Ovary (tissue), 10 donors: ENCODE measurements at places on chromosomes 7 and 10.
A peak's percentile ranks its signal among the peaks of the same experiment; 100 is the strongest.

GRCh38 chr10:48289501-48290238 is 15.2 kb upstream of the FRMPD2 start:
- DNase-seq: no peak

DNA sequence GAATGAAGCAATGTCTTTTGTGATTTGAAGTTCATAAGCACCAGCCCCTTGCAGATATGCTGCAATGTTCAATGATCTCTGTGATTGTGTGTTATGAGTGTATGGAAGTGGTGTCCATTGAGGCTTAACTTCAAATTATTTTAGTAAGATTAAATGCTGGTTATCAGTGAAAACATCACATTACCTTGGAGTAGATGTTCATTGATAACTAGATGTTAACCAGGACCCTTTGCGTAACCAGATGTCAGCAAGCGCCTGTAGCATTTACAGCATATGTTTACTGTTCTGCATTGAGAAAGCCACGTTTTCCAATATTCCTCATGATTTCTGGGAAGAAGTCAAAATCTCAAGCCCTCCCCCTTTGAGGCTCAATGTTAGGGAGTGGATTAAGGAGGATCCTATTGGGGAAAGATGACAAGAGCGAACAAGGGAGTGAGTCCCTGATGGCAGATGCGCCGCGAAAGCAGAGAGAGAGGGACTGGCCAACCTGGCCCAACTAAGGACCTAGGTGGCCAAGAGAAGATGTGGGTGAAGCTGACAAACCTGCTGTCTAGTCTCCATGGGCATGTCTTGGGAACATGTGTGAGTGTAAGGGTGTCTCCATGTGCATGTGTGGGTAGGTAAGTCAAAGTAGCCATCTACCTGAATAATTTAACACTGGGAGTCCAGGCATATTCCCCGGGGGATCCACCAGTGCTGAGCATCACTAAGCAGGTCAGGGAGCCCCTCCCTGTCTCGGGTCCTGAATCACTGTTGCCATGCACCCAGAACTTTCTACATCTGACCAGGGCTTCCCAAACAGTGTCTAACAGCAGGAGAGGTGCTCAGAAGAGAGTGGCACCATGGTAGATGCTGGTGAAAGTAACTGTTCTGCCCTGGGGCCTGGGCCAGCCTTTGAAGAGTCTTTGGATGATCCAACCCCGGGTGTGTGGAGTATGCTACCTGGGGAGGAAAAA is 141.6 kb upstream of the GDF10 start:
- no peak for DNase-seq

DNA sequence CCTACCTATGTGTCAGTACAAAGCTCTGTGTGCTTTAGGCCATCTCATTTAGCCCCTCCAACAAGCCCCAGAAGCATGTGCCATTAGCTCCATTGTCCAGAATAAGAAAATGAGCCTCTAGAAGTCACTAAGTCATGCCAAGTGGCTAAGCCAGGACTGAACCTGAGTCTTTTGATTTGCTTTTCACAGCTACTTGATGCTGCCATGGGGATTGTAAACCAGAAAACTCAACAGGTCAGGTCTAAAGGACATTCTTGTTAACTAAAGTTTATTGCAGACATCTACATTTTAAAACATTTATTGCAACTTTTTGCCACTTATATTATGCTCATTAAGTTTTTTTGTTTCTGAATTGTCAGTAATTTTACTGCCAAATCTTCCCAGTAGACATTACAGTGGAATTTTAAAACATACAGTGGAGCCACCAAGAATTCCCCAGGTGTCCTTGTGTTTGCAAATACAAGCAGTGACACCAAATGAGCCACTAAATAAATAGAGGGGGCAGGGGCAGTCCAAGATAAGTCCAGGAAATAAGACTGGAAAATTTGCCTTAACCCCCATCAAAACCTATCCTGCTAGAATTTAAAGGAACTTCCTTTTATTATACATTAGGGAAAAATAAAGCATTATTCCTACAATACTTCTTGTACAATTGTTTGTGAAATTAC is 115.9 kb downstream of the RAPGEF5 start:
- no peak for DNase-seq

DNA sequence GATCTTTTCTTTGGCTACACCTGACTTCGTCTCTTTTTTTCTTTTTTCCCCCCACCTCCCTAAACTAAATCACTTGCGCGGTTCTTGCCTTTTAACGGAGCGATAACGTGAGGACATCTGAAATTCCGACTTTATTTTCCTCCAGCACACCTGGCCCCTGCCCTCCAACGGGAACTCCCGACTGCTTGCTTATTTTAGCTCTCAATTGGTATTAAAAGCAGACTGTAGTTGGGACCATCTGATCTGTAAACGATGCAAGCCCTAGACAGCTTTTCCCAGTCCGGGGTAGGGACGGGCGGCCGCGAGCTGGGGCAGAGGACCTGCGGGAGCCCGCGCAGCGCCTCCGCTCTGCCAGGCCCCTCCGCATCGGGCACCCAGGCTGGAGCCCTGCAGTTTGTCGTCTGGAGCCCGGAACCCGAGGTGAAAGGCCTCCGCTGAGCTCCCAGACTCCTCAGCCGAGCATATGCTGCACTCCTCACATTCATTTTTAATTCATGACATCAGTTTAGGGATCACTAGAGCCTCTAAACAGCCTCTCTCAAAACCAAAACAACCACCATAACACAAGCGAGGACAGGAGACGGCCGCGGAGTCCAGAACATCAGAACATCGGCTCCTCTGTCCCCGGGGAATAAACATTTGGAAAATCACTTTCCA is 10.0 kb upstream of the EMX2 start:
- no peak for DNase-seq

DNA sequence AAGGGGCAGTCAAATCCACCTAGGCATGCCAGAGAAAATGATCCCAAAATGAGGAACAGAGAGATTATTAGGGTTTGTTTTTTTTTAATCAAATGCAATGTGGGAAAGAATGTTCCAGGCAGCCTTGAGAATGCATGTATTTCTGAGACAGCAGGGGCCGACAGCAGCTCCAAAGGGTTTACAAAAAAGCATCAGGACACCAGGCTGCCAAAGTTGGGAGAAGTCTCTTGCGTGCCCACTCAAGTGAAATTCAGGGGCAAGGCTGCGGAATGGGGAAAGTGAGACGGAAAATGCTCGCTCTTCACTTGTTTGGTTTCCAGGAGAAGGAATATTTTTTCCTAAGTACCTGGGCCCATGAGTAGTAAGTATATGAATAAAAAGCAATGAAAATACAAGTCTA is 101.2 kb downstream of the USP6NL start:
- DNase-seq: no peak

DNA sequence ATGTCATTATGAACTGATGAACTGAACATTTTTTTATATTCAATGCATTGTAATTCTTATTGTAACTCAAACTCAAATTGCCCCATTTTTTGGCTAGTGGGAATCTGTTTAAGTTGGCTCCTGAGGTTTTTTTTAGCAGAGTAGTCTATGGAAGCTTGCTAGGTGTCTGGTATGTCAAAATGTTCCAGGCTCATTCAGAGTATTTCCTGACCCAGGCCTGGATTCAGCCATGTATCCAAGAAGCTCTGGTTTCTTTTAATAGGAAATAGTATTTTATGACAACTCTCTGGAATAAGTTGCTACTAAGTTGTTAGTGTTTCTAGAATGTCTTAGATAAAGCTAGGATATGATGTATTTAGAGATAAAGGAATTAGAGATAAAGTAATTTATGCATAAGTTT is 288.0 kb downstream of the ARL4A start:
- no peak for DNase-seq

DNA sequence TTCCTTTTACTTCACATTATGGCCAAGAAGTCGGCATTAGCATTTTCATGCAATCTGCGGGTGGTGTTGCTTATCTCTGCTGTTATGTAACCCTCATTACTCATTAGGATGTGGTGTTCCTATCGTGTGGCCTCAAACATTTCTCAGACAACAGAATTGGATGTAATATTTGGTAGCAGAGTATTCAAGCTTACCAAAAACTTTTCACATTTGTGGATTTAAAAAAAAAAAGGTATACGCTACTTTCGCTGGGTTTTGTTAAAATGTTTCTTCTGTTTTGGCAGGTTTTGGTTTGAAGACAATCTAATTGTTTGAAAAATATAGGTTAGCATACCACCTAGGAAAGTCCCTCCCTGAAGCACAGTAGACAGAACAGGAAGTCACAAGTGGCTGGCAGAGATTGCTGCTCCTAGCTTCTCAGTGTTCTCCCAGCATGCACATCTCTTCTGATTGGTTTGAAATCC is 128.8 kb downstream of the GATA3 start:
- DNase-seq: no peak

GRCh38 chr7:91149341-91150246 is 114.6 kb upstream of the FZD1 start:
- DNase-seq: no peak

DNA sequence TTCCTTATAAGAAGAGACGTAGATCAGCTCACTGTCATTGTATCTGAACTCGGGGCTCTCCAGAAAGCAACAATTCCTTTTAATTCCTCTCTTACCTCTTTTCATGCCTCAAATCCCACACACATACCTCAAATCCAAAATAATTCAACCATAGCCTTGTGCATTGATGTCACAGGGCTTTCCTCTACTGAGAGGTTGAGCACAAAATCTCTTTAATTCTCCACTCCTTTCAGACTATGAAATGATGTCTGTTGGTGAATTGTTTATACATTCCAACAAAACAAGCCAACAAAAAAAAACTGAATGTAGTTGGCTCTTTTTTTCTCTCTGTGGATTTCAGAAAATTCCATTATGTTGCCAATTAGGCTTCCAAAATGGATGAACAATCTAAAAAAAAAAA is 53.2 kb downstream of the BPGM start:
- no peak for DNase-seq

GRCh38 chr10:21824409-21824808 is 179.1 kb downstream of the DNAJC1 start:
- no peak for DNase-seq

- no peak for DNase-seq
These were observed 31.3 kb downstream of the GNAT3 start for GRCh38 chr7:80480566-80480965.

DNA sequence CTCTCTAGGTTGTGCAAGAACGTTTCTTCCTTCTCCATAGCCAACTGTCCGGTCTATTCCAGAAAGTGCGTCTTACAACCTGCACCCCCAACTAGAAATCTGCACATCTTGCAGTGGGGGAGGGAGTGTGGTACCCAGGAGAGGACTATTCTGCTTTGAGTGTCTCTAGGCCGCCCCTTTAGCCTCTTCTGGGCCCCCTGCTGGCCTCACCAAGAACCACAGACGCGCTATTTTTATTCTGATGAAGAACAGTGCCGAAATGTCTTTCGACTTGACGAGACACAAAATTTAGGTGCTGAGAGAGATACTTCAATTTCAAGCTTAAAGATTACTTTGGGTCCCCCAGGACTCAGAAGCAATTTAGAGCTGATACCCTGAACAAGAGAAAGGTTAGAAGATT is 1.0 kb downstream of the CNPY1 start:
- DNase-seq: no peak

DNA sequence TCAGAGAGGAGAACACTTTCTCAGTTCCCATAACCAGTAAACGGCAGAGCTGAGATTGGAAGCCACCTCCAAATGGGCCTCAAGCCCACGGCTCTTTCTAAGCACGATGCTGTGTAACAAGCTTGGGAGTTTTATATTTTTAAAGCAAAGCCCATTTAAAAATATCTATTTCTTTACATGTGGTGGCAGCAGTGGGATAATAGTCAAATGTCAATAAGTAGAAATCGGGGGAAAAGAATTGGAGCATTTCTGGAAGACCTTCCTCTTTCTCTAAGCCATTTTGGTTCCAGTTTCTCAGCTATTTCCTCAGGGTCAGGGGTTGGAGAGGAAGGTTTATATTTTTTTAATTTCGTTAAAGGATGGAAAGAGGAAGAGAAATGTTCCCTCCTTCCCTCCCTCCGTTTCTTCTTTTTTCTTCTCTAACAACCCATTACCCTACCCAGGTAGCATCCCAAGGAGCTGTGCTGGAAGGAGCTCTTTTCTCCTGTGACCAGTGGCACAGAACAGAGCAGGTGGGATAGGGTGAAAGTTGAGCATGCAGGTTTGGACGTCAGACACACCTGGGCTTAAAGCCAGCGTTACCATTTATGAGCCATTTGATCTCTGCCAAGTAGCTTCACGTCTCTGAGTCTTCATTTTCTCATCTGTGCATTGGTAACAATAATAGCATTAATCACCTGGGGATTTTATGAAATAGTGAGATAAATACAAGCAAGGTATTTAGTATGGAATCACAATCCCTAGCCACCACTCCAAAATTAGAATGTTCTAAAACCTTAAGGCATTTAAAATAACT is 515.7 kb downstream of the RPS24 start:
- no peak for DNase-seq

DNA sequence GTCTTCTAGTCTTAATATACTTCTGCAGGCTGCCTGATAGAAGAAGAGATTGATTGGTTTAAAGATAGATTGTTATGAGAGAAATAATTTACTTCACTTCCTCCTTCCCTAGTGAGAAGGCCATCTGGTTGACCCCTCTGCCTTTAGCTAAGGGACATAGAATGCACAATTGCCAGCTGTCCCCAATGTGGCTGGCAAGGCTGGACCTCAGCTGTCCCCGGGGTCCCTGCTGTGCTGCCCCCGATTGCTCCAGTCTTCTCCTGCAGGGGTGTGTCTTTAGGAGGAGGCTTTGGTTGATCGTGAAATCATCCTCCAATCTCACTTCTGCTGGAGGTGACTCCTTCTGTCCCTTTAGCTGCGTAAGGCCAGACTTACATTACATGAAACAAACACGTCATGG is 388.5 kb downstream of the DPP6 start:
- DNase-seq: no peak

DNA sequence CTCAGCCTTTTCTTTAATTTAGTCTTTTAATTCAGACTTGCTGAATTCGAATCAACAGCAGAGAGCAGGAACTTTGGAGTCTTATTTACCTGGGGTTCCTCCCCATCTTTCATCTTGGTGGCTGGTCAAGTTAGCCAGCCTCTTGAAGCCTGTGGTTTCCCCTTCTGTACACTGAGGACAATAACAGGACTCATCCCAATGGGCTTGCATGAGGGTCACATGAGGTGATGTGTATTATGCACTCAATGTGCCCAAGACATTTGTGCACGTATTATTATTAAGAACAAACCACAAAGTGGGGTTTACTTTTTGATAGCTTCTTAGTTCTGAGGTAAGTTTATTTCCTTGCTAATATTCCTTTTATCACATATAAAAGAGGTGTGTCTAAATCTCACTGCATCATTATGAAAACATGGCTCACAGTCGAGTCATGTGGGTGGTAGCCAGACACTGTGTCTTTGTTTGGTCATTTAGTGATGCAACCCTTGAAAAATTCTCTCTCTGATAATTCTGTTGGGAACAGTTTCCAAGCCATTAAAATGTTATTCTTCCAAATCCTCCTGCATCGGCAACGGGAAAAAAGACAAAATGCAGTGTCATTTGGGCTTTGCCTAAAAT is 86.5 kb upstream of the GRB10 start:
- no peak for DNase-seq

- DNase-seq: no peak
These were observed 31.5 kb downstream of the FAM20C start for GRCh38 chr7:223861-224260.

- DNase-seq: no peak
These were observed 373.3 kb downstream of the HTR7 start for GRCh38 chr10:90484518-90484917.

DNA sequence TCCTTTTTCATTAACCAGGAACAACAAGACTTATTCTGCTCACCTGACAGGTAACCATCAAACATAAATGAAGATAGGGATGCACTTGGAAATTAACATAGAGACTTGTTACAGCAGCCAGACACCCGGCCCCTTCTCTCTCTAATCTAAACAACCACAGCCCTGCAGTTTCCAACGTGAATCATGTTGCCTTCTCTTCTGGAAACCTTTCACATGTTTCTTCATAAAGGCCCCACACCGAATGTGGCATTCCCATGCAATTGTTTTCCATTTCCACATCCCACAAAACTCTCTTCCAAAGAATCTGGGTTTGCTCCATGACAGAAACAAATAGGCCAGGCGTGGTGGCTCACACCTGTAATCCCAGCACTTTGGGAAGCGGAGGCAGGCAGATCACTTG is 15.0 kb upstream of the WDR86 start:
- peak; percentile 8 for DNase-seq
